Brain microvascular endothelial cell (primary cell): ENCODE measurements at places on chromosomes 5 and 9.

GRCh38 chr5:80192507-80193241 is 63.2 kb downstream of the SERINC5 start:
- DNase-seq: peak; percentile 40

DNA sequence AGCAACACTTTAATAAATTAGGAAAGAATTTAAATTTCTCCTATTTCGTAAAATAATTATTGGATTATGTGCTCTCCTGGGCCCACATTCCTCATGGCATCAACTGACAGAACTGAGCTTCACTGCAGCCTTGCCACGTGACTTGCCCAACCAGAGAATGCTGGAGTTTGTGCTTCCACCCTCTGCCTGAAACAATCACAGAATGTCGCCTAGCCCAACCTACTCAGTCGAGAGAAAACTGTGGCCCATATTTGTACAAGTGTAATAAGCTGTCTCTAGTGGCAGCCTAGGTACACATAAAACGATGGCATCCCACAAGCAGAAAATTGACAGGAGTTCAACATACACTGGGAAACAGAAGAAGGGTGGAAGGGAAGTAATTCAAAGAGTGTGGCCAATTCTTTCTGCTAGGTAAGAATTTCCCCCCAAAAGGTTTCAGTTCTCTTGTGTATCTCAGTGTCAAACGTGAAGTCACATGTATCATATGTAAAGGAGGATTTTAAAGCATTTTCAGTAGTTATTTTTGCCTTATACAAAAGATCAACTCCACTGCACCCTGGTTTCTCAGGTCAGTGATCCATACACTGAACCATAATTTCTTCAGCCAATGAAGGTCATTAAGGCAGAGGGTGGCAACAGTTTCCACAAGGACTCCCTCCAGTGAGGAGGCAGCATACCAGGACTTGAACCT is 41.7 kb downstream of the ZNF608 start:
- DNase-seq: no peak

GRCh38 chr5:17374973-17375742 is 122.9 kb upstream of the TAF11L2 start:
- peak; percentile 35 for DNase-seq

DNA sequence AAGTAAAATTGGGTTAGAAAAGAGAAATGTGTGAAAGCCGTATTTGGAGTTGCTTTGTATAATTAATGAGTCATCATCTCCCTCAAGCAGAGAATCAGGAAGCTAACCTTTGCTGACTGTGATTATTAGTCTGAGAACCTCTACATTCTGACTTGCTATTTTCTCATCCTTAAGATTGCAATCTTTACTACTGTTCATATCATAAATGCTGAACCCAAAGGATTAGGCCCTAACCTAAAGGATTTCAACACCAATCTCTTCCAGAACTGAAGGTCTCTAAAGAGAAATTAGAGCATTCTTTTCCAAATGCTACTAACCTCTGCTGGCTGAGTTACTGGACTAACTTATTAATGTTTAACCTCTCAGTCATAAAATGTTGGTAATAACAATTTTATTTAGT is 538.1 kb upstream of the MEF2C start:
- DNase-seq: no peak

GRCh38 chr9:125558453-125559092 is 148.4 kb downstream of the MAPKAP1 start:
- peak; percentile 77 for DNase-seq

- DNase-seq: no peak
Observed at GRCh38 chr5:17123010-17123409, 94.4 kb upstream of the BASP1 start.

DNA sequence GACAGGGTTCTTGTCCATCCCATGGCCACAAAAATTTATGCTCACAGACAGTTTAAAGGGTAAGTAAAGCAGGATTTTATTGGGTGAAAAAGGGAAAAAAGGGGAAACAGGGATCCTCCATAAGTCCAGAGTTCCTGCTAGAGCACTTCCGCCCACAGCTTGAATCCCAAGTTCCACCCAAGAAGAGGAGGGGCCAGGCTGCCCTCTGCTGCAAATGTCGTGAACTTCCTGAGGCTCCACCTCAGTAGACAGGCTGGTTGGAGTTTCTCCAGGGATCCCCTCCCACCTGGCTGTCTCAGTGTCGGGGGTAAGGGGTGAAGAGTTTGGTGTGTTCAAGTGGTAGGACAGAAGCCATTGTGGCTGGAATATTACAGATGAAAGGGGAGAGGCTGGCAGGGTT is 275.0 kb upstream of the SGCD start:
- no peak for DNase-seq

DNA sequence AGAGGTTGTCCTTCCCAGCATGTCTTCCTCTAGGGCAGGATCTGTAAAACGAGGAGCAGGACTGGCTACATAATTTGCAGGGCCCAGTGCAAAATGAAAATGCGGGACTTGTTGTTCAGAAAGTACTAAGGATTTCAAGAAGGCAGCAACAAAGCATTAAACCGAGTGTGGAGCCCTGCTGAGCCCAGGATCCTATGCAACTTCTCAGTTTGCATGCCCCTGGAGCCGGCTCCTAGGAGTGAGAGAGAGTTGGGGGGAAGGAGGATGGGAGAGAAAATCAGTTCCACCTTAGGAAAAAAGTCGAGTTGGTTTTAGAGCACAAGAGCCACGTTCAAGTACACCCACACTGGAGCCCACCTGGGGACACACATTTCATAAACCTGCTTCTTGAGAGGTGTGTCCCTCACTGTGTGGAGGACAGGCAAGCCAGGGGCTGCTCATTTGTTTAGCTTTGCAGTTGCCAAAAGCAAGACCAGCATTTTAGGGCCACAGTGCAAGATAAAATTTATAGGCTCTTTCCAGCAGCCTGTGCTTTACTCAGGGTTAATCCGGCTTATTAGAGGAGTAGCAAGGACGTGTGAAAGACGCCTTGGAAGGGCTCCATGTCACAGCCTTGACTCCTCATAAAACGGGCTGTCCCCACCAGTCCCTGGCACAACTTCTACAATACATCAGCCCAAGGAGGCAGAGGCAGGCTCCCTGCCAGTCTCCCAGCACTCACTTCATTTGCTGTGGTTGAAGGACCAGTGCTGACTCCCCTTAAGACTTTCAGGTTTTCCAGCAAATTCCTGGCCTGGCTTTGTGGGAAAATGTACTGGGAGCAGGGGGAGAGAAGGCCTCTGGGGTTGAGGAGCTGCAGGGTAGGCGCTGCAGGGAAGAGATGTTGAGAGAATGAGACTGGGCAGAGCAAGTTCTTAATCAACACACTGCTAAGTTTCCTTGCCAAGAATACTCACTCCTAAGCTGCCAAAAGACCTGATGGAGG is 159.7 kb upstream of the SEMA6A start:
- no peak for DNase-seq

- DNase-seq: peak; percentile 84
Observed at GRCh38 chr5:132259069-132259851, 1.8 kb downstream of the PDLIM4 start.

- DNase-seq: no peak
Observed at GRCh38 chr5:159100782-159101646, 1.3 kb upstream of the EBF1 start.

- DNase-seq: no peak
Observed at GRCh38 chr9:129781981-129782380, 21.0 kb upstream of the TOR1B start.

DNA sequence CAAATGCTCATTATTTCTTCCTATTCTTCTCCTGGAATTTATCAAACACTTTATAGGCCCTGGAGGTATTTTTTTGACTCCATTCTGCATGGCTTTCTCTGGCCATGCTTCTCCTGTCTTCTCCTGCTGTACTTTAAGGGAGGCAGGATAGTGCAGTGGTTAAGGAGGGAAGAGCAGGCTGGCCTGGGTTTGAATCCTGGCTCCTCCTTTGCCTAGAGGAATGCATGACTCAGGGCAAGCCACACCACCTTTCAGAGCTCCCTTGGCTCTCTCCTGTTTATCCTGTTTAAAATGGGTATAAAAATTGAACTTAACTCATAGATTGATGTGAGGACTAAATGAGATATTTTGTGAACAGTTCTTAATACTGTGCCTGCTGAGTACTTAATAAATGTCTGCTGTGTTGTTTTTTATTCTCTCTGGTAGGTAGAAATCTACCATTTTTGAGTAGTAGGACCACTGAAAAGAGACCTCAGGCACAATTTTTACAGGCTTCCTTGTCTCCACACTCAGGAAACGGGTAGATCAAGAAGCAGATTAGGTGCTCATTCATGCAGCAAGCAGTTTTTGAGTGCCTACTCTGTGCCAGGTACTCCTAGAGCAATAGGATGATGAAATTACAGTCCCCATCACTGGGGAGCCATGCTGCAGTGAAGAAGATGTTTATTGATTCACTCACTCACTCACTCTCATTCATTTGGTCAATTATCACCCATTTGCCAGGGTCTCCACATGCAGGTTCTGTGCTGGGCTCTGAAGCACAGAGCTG is 32.7 kb upstream of the ARAP3 start:
- no peak for DNase-seq

GRCh38 chr5:91038180-91038808 is 344.8 kb downstream of the ARRDC3 start:
- no peak for DNase-seq

DNA sequence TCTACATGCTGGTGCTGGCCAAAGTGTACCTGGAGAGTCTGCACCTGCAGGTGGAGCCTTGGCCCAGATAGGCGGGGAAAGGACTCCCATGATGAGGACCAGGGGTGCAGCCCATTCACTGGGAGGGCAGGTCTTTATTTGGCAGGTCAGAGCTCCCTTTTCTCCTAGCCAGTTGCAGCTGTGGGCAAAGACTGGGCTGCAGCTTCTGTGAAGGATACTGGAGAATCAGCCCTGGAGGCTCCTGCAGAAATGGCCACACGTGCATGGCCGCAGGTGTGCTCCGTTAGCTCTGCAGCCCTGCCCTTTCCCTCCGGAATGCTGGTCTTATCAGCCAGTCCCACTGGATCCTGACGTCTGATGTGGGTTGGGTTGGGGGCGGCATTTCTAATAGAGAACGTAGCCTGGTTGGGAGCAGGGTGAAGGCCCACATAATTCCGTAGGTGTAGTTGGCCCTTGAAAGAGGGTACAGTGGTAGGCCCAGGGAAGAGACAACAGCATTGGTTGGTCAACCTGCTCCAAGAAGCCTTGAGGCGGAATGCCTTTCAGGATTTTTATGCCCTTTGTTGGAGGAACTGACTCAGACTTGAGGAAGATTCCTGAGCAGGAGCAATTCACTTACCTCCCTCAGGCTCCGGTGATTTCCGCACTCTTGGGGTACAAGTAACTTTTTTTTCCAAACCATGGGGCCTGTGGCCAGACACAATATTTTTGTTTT is 22.0 kb upstream of the TIFAB start:
- no peak for DNase-seq

DNA sequence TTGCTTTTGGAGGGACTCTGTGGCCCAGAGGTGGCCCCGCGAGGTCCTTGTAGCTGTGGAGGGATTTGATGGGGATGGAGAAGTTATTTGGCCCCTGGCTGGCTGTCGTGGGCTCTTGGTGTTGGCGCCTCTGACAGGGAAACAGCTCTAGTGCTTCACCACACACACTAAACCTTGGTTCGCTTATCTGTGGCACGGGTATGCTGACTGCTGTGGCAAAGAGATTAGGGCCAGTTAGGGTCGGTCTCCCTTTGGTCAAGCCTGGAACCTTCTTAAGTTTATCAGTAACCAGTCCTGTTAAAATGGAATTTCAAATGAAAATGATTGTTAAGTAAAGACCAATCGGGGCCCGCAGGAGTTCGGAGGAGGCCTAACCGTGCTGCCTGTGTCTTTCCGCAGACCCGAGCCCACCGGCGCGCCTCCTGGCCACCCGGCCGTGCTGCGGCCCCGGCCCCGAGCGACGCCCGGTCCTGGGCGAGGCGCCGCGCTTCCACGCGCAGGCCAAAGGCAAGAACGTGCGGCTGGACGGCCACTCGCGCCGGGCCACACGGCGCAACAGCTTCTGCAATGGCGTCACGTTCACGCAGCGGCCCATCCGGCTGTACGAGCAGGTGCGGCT is 28.4 kb downstream of the NEURL1B start:
- no peak for DNase-seq

DNA sequence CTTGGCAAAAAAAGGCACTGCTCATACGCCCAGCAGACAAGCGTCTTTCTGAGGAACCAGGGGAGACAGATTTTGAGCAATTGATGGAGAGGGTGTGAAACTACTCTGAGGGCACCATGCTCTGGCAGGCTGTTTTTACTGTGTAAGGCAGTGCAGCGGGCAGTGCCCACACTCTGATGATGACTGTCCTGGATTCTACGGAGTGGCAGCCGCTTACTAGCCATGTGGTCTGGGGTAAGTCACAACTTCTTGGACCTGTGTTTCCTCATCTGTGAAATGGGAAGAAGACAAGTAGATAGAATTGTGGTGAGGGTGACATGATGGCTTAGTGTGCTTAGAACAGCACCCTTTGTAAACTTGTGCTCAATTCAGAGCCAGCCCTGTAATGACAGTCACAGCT is 38.8 kb downstream of the FABP6 start:
- DNase-seq: no peak

DNA sequence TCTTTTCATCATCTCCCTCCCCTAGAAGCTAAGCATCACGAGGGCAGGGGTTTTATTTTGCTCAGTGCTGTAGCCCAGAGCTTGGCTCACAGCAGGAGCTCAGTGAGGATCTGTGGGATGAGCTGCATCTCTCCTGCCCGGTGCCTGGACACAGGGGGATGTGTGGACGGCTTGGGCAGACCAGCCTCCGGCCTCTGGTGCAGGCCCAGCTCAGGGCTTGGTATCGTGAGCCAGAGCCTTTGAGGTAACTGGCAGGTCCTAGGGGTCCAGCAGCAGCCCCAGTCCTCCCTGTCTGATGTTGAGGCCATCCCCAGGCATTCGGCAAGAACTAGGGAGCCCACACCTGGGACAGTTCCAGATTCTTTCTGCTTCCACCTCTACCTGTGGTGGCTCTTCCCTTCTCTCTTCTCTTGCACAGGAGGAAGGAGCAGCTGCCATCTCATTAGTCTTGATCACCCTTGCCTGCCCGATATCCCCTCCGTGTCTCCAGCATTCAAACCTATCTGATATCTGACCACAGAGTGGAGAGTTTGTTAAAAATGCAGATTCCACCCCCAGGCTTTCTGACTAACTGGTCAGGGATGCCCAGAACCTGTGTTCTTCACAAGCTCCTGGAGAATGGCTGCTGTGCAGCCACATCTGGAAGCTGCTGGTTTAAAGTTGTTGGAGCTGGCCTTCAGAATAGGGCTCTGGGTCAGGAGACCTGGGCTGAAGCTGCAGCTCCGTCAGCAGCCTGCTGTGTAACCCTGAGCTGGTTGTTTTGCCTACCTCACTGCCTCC is 7.9 kb upstream of the SLC6A7 start:
- no peak for DNase-seq

DNA sequence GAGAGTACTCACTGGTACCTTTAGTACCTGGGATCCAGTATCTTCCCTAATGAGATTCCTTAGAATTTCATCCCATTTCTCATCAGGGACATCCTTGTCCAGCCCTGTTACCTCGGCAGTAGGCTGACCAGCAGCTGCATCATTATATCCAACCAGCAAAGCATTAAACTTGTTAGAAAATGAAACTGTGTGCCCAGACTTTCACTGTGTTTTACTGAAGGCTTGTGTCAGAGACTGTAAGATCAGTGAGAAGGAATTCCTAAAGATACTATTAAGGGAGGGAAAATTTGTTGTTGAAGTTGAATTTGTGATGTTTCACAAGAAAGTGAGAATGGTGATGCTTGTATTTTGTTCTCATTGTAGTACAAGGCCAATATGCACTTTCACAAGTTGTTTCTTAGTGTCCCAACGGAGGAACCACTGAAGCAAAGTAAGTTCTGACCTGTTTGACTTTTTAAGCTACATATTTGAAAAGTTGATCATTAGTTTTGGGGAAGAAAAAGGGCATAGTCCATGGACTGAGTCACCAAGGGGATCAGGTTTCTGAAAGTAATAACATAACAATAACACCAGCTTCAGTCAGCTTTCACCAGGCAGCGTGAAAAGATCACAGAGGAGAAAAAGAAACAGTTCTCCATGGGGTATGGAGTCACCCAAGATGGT is 48.8 kb downstream of the GRAMD2B start:
- peak; percentile 76 for DNase-seq

- no peak for DNase-seq
Observed at GRCh38 chr9:116084497-116084896, 69.1 kb upstream of the PAPPA start.
